ENCODE measurements at places on chromosomes 1 and 21. TPM values are rescaled to one million over a fixed set of nuclear protein-coding genes. Genes with fewer than 3 reads are reported as not detected.

EPHA2 gene
- total RNA-seq = 68.1 TPM

DNA sequence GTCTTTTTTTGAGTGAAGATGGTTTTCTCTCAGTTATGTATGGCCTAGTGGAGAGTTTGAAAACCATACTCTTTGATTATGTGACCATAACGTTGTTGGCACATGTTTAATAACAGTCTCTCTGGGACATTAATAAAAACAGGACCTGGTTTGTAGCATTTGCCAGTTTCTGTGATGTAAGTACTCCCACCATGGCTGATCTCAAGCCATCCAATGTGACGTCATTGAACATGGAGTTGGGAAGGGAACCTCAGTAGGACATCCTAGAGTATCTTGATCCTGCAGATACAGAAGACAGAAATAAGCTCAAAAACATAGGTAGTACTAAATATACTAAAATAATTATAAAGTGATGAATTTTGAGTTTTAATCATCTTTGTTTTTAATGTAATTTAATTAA is 107.0 kb downstream of the ACTL8 start:
- no peak for DNase-seq

GRCh38 chr1:108557296-108557695 is 2.6 kb upstream of the EEIG2 start:
- no peak for DNase-seq

DNA sequence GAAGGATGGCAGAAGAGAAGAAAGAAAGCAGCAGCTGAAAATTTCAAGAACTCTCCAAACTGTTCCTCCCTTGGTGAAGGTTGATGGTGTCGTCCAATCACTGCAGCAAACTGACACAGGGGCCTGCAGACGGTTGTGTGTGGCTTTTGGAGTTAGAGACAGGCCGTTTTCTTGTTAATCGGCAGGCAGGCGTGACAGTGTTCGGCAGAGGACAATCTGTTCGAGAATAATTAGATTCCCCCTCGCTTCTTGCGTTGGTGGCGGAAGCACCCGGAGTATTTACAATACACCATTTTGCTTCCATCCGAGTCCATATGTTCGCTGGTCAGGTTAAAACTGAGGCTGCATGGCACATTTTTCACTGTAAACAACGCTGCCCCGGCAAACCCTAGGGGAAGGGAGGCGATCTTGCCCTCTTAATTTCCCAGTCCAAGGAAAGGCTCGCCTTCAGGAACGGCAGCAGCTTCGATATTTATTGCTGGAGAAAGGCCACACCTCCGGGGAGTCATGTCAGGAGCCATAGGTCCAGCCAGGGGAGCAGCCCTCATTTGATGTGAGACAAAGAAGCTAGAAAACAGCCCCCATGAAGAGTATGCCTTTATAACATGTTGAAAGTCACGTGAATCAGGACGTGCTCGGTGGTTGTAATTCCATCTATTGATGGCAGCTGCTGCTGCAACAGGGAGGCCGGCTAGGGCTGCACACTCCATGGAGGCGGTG is 360.1 kb downstream of the SMYD3 start:
- no peak for DNase-seq

SMPDL3B gene
- total RNA-seq = 3.5 TPM

VPS45 gene
- total RNA-seq = 27.7 TPM

LRRC3 gene
- 5.8 TPM for total RNA-seq

SPRR2G gene
- 60.9 TPM for total RNA-seq

DNA sequence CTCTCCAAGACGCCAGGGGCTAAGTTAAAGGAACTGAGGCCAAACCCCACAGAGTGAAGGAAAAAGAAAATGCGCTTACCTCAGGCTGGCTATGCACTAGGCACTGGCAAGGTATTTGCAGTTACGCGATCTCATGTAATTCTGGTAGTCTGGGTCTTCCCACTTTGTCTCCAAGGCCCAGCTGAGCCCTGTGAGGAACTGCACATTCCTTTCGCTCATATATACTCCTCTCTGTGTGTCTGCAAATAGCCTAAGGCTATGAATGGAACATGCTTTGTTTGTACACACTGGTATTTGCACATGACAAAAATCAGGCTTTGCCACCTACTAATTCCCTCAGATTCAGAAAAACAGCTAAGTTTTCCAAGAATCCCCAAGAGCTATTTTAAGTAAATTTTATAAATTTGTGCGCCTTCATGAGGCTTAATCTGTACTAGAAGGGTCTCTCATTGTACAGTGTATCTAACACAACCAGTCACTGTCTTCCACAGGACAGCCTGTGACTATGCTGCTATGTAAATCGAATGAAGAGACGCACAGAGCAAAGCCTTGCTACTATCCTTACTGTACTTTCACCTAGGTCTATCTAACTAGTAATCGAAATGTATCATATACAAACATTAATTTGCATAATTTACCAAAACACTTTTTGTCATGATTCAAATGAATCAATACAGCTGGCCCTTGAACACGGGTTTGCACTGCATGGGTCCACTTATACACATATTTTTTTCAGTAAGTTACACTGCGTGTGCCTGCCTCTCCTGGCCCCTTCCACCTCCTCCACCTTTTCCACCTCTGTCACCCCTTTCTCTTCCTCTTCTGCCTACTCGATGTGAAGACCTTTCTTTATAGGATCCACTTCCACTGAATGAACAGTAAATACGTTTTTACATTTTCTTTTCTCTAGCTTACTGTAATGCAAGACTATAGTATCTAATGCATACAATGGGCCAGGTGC is 87.0 kb downstream of the SIPA1L2 start:
- DNase-seq = no peak

DNA sequence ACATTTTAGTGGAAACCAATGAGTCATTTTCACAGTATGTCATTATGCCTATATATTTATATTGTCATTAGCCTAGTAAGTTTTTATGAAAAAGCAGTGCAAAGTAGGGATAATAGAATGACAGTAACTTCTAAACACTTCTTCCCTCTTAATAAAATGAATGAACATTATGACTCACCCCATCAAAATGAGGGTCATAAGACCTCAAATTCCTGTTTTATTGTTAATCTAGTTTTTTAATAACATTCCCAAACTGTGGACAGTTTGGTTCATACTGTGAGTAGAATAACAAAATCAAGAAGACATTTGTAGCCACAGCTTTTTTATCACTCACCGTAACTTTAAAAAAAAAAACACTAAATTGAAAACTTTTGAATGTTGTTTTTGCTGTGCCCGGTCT is 160.5 kb downstream of the LRRC40 start:
- DNase-seq = no peak

- no peak for DNase-seq
Measured at GRCh38 chr1:119477710-119478109, 29.3 kb upstream of the HSD3B1 start.

NECTIN4 gene
- total RNA-seq = 212 TPM

AIRE gene
- total RNA-seq = 0.21 TPM

DNA sequence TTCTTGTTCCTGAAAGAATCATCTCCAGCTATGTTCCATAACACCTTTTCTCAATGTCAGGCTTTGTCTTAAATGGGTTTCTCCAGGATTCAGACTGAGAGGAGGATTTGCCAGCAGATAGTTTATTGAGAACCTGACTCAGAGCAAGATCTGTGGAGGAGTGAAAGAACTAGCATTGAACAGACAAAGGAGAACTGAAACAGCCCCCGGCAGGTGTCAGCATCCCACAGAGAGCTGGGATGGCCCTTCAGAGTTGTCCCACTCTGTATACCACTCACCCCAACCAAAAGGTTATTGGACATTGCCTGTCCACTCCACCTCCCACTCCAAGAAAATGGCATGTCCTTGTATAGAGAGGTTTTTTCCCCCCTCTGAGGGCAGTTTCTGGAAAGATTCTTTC is 270.7 kb downstream of the PAPPA2 start:
- DNase-seq = no peak

DNA sequence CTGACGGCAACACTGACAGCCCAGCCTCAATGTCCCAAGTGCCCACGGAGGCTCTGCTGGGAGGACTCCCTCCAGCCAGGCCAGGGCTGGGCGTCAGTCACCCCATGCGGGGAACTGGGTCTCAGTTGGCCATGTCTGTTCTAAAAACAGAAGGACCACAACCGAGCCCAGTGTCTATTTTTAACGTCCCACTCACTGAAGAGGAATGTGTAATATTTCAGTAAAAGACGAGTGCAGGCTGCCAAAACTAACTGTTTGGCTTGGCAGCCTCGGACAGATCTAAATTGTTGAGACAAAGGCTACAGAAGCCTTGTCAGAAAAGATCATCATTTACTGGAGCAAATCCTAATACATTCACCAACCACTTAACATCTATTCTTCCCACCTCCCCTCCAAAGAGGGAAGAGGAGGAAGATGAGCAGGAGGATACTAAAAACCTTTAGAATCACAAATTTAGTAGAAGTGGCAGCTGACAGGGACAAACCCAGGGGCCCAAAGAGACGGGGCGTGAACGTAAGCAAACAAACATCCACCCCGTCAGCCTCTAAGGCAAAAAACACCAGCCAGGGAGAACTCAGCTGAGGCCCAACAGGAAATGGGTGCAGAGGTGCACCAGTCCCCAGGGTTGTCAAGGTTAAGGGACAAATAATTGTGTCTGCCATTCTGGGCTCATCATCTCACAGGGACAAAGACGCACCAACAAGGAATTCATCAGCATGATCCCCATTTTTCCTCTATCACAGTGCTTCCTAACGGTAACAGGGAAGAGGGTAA is 18.7 kb downstream of the C1orf198 start:
- DNase-seq = peak; percentile 87

DNA sequence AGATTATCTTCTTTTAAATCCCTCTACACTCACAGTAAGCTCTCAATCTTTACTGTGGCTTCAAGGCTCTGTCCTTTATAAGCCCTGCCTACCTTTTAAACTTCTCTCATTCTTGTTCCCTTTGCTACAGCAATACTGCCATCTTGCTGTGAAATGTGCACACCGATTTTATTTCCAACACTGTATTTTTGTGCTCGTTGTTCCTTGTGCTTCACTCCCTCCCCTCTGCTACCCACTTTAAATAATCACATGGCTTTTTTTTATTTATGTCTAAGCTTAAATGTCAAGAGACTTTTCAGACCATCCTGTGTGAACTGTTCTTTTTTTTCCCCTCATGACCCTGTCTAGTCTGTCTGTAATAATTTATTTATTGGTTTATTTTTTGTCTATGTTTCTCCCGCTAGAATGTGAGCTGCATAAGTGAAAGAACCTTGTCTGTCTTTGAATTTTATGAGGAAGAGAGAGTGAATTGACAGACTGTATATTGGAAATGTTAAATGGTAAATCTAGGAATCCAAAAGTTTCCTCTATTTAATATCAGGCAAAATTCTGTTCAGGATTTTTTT is 45.7 kb downstream of the ABCD3 start:
- no peak for DNase-seq

- no peak for DNase-seq
Measured at GRCh38 chr1:82724246-82724645, 923.5 kb downstream of the ADGRL2 start.

DNA sequence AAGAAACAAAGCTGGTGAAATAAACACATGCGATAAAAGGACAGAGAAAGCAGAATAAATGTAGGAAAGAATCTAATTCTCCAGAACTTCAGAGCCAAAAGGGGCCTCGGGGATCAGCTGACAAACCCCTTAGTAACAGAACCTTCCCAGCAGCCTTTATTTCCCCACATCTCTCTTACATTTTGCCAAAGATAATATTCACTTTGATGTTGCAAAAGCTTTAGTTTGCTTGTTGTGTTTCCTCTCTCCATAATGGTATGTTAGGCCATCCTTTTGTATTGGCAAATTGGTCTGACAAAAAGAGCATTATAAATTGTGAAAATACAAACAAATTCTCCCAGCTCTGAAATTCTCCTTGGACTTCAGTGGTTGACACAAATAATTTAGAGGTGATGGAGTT is 54.9 kb downstream of the OPTC start:
- DNase-seq = no peak

DNA sequence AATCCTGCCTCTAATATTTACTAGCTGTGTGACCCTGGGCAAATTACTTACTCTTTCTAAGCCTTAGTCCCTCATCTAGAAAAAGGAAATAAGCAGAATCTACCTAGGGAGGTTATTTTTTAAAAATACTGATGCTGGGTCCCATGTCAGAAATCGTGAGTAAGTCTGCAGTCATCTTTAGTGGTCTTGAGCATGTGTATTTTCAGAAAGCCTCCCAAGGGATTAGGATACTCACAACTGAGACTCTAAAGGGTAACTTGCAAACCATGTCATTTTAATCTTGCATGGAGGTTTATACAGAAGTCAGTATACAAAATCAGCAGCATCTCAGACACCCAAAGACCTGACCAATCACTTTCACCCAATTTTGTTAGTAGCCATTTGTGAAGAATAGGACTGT is 43.2 kb downstream of the DSTYK start:
- no peak for DNase-seq

YY1AP1 gene
- 105 TPM for total RNA-seq

NBPF4 gene
- total RNA-seq = not detected

TAS1R1 gene
- total RNA-seq = 0.27 TPM

ADGRL2 gene
- total RNA-seq = 37.7 TPM

GRCh38 chr21:45551316-45551715 is 9.1 kb upstream of the SLC19A1 start:
- DNase-seq = peak; percentile 81

SEMA4A gene
- 37.9 TPM for total RNA-seq

KRTAP15-1 gene
- total RNA-seq = not detected

PCP4L1 gene
- total RNA-seq = 0.80 TPM

DNA sequence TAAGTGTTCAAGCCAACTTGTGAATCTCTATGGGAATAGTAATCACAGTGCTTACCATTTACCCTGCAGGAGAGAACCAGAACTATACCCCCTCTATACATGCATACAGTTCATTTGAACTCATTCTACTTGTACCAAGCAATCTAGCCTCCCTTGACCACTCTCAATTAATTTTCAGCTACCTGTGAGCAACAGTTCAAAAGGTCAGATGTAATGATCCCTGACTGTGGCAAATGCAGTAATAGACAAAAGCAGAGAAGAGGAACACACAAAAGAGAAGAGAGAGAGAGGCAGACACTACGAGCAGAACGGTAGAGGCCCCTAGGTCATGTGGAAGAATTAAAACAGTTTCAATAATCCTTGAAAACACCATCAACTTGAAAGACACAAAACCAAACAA is 52.8 kb downstream of the FMO4 start:
- no peak for DNase-seq

- DNase-seq = no peak
Measured at GRCh38 chr1:150760013-150760412, 5.6 kb downstream of the CTSS start.

CFHR1 gene
- not detected for total RNA-seq

- no peak for DNase-seq
Measured at GRCh38 chr1:30902593-30903290, 5.8 kb downstream of the SDC3 start.

GRCh38 chr21:32442566-32443318 is 30.2 kb downstream of the EVA1C start:
- no peak for DNase-seq

BGLAP gene
- not detected for total RNA-seq
